ENCODE measurements at places on chromosomes 4 and X.
A peak's percentile ranks its signal among the peaks of the same experiment; 100 is the strongest.

DNA sequence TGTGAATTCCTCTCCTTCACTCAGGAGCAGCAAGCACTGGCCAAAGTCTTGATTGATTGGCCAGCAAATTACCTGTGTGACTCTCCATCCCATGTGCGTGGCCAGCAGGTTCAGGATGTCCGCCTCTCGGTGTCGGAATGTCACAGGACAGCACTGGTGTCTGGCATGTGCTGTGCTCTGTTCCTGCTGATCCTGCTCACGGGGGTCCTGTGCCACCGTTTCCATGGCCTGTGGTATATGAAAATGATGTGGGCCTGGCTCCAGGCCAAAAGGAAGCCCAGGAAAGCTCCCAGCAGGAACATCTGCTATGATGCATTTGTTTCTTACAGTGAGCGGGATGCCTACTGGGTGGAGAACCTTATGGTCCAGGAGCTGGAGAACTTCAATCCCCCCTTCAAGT is 20.4 kb downstream of the TLR2 start:
- no peak for DNase-seq

GRCh38 chr4:2750719-2751605 is 5.2 kb downstream of the TNIP2 start:
- DNase-seq: no peak

DNA sequence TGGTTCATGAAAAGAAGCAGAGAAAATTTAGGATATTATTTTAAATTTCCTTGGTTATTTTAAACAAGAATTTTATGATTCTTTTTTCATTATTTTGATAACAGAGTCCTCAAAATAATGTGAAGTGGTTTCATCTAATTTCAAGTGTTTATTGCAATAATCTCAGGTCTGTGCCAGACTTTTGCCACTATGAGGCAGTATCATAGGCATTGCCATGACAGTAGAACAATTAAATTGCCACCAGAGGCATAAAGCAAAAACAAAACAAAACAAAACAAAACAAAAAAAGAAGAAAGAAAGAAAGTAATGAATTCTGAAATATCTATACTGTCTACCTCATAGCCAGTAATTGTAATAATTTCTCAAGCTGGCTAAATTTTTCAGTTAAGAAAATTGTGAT is 739.2 kb downstream of the KCTD8 start:
- no peak for DNase-seq

- peak; percentile 33 for DNase-seq
These were observed 4.4 kb upstream of the PRDM8 start for GRCh38 chr4:80192937-80193336.

DNA sequence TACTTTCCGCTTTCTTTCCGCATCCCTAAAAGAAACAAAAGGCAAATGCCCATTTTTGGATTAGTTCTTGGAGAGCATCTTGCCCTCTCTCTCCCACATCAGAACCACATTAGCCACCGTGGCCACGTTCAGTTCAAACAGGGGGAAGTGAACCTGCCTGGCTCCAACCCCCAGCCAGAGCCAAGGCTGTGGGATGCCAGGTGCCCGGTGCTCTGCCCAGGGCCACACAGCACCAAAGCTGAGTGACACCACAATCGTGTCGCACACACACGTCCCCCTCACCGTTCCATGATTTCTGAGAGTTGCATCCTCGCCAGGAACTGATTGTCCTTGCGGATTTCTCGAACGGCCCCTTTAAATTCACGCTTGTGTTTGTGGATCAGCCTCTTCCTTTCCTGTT is 24.3 kb downstream of the NOP14 start:
- no peak for DNase-seq

DNA sequence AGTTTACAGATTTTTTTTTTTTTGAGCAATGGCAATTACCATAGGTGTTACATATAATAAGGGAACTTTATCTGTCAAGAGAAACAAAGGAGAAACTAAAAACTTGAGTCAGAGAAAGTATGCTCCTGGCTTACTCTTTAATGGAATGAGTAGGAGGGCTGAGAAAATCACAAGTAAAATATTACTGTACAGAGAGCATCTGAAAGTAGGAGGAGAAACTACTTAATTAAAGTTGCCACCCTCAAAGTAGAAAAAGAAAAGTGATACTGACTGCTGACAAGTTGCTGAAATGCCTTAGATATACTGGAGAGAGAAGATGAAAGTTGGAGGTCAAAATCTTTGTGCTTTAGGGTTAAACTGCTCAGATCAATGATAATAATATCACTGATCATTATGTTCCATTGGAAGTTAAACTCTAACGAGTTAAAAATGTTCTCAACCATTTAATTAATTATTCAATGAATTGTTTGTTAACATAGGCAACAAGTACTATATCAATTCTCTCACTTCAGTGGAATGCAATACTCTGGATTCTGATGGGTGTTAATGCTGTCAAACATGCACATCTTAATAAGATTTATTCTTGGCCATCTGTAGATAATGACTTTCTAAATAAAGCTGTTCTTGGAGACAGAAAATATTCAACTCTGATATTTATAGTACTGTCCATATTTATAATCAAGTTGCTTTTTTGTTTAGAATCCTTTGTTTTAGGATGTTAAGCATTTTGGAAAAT is 61.2 kb upstream of the CAMK2D start:
- no peak for DNase-seq

GRCh38 chr4:108377021-108377420 is 208.3 kb upstream of the LEF1 start:
- DNase-seq: no peak

GRCh38 chr4:8580321-8581093 is at the start of gene GPR78:
GPR78 (plus strand) TSS chr4:8580392; CDS start chr4:8580983, 591 bp downstream.
- no peak for DNase-seq

DNA sequence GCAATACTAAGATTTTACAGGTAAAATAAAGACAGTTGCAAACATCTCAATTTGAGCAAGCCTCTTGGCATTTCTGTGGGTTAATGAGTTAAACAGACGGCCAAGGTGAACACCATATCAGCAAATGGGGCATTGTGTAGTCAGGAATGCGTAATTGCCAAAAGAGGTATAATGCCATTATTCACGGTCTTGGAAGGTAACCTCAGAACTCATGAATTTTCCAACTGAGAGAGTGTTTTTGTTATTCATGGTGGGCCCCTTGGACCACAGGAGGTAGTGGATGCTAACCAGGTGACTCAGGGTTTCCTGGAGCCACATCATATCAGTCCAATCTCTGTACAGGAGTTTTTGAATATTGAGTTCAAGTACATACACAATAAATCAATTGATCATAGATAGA is 368.0 kb upstream of the TECRL start:
- DNase-seq: no peak

GRCh38 chr4:77044461-77045150 is 31.2 kb downstream of the CCNI start:
- peak; percentile 33 for DNase-seq

GRCh38 chr4:16574981-16575380 is 323.5 kb downstream of the LDB2 start:
- no peak for DNase-seq

DNA sequence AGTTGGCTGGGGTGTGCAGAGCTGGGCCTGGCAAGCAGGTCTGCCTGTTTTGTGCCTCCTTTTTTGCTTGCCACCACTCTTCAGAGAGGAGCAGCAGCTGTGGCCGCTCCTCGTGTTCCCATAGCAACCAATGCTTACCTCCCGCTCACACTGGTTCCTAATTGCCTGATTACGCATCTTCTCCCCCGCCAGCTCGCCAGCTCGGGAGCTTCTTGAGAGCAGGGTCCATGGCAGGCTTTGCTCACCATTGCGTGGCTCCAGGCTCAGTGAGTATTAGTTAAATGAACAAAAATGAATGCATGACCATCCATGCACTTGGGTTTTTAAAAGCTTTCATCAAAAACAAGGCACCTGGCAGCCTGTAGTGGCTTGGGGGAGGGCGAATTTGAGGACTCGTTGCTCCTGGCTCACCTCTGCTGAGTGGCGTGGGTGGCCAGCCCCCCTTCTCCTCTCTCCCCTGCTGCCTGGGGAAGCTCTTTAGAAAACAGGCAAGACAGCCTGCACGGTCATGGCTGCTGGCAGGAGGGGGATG is 14.2 kb upstream of the PJA1 start:
- DNase-seq: no peak

- DNase-seq: no peak
These were observed 122.7 kb upstream of the STS start for GRCh38 chrX:7024850-7025249.

DNA sequence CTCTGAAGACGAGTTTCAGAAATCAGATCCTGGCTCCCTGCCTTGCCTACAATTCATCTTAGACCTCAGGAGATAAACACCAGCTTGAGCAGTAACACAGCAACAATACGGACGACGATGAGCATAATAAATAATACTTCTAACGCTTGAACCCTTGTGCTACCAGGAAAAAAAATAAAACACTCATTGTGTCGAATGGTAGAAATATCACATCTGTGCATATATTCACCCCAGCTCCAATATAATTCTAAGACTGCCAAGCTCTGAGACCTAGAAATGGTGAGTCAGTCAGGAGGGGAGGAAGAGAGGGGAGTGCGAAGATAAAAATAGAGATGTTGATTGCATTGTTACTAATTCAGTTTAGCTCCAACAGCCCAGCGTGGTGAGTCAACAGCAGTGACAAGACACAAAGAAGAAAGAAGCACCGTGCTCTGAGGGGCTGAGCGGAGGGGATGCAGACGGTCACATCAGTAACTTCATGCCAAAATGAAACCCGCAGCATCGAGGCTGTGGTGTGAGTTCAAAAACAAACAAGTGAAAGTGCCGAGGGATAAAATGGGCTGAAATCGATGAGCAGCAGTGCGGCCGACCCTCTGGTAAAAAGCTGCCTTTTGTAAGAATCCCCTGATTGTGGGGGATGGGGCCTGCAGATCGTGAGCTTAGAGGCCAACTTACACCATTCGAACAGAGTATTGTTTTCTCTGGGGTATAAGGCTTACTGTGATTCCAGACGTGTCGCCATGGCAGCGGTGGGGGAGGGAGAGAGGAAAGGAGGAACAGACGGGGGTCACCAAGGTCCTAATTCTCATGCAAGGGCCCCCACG is 150.4 kb downstream of the MGST2 start:
- DNase-seq: peak; percentile 52

DNA sequence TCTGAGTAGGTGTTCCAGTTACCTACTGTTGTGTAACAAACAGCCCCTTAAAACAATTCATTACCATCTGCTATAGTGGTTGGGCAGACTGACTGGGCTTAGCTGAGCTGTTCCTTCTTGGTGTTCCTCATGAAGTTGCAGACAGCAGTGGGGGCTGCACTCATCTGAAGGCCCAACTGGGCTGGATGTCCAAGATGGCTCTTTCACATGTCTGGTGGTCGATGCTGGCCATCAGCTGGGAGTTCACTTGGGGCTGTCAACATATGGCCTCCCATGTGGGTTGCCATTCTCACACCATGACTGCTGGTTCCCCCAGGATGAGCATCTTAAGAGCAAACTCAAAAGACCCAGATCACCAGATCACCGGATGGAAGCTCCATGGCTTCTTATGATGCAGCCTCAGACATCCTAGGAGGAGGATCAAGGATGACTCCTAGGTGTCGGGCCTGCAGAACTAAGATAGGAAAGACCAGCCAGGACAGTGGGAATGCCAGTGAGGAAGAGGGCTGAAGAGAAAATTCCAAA is 34.3 kb upstream of the PPP2R2C start:
- DNase-seq: no peak

DNA sequence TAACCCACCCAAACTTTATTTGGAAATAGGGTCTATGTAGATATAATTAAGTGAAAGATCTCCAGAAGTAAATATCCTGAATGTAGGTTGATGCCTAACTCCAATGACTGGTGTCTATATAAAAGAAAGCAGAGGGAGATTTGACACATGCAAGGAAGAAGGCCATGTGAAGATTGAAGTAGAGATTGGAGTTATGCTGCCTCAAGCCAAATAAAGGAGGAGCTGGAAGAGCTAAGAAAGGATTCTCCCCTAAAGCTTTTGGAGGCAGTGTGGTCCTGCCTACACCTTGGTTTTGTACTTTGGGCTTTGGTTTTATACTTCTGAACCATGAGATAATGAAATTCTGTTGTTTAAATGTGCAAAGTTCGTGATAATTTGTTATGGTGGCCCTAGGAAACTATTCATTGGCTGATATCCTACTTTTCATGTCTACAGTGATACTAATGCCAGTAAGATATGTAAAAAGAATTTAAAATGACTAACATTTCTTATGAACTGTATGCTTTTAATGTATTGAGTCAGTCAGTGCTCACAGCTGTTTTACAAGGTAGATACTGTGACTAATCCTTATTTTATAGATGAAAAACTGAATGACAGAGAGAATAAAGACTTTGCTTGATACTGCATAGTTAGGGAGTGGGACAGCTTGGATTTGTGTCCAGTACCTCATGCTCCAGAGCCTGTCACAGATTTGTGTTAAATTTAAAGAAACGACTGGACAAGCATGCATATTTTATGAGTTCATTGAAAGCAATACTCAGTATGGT is 5.9 kb upstream of the RAB40AL start:
- no peak for DNase-seq

GRCh38 chrX:123464709-123465108 is 268.1 kb downstream of the THOC2 start:
- DNase-seq: no peak

- peak; percentile 31 for DNase-seq
These were observed 578 bp downstream of the DCUN1D4 start for GRCh38 chr4:51843309-51844152.

DNA sequence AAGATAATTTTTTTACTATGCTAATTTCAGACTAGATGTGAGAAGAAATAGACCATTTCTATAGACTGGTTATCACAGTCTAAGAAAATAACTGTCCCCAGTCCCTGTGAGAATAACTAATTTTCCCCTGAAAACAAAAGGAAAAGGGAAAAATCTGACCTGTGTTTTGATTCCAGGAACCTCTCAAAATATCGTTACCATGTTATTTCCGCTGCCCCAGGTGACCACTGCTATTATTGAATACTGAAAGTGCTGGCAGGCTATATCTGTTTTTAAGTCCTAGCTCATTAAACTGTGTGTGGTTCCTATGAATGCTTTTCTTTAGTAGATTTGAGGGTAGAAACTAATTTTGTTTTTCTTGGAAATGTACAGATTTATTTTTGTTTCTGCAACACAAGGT is 83.6 kb downstream of the GAB1 start:
- DNase-seq: no peak

GRCh38 chrX:13014111-13015096 is 30.0 kb downstream of the FAM9C start:
- DNase-seq: no peak

- no peak for DNase-seq
These were observed 179.2 kb downstream of the SLC7A11 start for GRCh38 chr4:138062929-138063328.

DNA sequence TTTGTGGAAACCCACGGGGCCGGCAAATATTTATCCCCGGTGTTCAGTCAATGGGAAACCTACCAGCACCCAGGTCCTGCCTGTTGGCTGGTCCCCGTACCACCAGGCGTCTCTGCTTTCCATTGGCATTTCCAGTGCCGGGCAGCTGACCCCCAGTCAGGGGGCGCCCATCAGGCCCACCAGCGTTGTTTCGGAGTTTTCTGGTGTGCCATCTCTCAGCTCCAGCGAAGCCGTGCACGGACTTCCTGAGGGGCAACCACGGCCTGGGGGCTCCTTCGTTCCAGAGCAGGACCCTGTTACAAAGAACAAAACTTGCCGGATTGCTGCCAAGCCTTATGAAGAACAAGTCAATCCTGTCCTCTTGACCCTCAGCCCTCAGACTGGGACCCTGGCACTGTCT is 32.7 kb downstream of the BCORL1 start:
- no peak for DNase-seq
